ENCODE measurements at places on chromosomes 2 and 18.

DNA sequence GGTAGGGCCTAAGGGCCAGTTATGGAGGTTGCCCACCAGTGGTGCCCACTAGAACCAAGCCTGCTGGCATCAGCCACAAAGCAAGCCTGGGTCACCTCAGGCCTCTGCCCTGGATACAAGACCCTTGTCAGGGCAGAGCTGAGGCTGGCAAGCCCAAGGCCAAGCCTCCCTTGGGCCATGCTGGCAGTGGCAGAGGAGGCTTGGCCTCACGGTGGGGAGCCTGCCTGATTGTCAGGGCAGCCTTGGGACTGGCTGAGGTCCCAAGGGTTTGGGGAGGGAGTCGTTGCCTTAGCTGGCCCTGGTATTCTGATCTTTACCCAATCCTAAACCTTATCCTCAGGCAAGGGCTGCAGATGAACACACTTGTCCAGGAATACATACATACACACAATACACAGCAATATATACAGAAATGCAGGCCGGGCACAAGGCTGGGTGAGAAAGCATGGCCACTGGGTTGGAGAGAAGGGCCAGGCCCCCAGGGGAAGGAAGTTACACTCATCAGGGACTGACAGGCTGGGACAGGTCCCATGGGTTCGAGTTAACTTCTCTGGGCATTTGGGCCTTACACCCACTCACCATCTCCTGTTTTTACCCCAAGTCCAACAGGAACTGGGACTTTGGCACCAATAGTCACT lies 21.0 kb downstream of the CCT7 start:
- DNase-seq, result no peak

DNA sequence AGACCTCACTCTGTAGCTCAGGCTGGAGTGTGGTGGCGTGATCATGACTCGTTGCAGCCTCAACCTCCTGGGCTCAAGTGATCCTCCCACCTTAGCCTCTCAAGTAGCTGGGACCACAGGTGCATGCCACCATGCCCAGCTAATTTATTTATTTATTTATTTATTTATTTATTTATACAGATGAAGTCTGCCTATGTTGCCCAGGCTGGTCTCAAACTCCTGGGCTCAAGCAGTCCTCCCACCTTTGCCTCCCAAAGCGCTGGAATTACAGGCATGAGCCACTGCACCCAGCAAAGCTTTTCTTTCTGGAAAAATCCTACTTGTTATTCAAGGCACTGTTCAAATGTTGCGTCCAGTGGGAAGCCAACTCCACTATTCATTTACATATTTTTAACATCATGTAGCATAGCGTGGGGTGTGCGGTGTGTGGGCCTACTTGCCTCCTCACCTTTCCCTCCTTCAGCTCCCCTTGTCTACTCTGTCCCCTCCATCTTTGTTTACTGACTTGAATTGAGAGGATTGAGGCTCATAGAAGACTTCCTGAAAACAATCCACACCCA lies 6.8 kb upstream of the RHOB start:
- no peak for DNase-seq

GRCh38 chr2:57444752-57445430 lies 601.7 kb upstream of the VRK2 start:
- no peak for DNase-seq

- DNase-seq, result no peak
Measured at GRCh38 chr2:198297350-198297749, 493.0 kb downstream of the PLCL1 start.

- DNase-seq, result no peak
Measured at GRCh38 chr2:70513738-70514137, 39.9 kb downstream of the TGFA start.

Data from CD4-positive, alpha-beta T cell (primary cell).